Activated CD4-positive, alpha-beta T cell treated with anti-CD3 and anti-CD28 coated beads, Interleukin-2, amount 50 U/mL, for 4 hours (primary cell): ENCODE measurements at places on chromosomes 2 and 18.

DNA sequence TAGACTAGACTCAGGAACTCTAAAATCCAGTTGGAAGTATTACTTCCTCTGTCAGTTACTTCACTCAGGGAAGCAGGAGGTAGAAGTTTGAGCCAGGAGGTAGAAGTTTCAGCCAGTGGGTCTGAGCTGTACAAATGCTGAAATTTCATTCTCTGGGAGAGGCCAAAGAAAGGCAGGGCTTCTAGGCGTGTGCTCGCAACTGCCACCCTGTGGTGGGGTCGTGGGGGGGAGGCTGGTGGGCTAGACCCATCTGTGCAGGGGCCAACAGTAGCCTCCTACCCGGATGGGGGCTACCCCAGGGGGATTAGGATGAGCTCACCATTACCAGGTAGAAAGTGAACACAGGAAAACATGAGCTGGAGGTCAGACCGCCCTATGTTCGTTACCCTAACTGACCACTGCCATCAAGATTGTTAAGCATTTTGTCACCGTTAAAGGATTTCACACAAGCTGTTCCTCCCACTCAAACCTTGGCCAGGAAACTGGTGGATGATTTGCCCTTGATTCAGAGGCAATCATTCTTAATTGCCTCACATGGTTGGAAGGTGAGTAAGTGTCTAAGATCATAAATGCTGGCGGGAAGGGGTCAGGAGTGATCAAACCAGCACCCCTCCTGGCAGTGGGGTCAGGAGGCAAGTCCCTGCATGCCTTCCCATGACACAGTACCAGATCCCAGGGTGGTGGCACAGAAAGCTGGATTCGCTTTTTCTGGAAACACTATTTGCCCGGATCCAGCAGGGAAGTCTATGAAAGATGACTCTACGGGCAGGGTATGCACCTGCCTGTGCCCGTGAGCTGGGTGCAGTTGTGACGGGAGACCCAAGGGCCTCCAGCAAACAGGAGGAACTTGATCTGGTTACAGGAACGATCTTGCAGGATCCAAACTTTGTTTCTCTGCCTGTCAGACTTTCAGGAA, 5.2 kb upstream of the FHL2 start:
- no peak for DNase-seq

- no peak for DNase-seq
Observed at GRCh38 chr18:45562567-45563479, 52.5 kb upstream of the SLC14A2 start.

GRCh38 chr2:62596061-62596921, 90.3 kb upstream of the TMEM17 start:
- no peak for DNase-seq

DNA sequence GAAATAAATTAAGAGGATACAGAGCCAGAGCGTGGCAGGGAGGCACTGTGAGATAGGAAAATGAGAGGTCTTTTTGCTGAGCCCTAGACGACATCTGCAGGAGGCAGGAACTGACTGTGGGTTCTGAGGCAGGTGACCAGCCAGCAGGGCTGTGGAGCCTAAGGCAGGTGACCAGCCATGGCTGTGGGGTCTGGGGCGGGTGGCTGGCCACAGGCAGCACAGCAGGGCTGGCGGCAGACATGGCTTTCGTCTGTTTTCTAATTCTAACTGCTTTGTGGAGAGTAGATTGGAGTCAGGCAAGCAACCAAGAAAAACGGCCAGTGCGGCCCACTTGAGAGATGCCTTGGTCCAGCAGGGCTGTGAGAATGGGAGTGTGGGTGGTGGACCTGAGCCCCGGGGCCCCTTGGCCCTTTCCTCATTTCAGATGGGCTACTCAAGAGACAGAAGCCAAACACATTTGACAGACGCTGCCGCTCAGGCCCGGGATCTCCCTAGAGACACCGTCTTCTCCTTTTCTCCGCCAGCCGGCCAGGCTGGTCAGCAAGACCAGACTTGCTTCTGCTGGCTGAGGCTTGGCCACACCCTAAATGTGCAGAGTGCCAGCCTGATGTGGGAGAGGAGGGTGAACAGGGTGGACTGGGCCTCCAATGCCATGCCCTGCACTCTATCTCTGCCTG, 19.7 kb upstream of the GNAL start:
- DNase-seq, result no peak

DNA sequence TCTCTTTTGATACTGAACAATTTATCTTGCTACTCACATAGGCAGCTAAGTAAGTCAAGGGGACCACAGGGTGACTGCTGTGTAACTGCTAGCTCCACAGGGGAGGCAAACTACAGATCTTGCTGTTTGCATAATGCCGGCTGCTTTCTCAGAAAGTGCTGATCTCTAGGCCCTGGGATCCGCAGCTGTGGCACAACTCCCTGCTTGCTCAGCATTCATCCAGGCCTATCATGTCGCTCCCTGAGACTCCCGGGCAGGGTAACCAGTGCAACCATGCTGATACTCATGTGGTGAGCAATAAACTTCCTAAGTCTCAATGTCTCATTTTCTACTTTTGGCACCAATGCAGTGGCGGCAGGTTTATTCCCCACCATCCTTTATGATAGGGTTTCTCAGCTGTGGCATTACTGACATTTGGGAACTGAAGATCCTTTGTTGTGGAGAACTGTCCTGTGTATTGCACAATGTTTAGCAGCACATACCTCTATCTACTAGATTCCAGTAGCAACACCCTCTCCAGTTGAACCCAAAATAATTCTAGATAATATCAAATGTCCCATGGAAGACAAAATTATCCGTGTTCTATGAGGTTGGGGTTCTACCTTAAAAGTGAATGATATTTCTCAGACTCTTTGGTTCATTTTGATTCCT, 1101.3 kb downstream of the LRP1B start:
- DNase-seq, result no peak

GRCh38 chr2:974502-974901, 23.9 kb downstream of the SNTG2 start:
- no peak for DNase-seq

DNA sequence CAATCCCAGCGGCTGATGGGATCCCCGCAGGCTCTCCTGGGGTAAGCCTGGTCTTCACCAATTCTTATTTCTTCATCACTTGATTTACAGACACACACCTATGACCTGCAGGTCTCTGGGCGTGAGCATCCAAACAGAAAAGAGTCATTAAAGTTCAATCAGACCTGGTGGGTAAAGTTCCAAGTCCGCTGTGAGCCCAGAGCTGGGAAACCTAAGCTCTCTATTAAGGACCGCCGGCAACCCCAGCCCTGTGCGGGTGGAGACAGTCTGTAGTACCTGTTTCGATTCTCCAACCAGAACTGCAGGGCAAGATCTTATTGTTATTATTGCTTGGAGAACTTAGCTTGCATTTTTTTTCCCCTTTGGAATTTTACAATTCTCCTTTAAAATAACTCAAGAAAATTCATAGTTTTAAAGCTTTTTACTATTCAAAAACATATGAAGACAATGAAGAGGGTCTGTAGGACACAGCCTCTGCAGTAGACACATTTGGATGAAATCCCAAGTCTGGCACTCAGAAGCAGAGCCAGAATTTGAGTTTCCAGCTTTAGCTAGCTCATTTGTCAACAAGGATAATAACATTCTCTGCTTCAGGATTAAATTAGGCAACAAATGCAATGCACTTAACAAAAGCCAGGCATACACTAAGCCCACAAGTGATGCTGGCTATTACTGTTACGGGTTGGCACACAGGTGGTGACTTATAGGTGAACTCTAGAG, 376.4 kb downstream of the INSIG2 start:
- DNase-seq, result no peak

GRCh38 chr2:127400897-127401756, 13.4 kb upstream of the MAP3K2 start:
- no peak for DNase-seq

DNA sequence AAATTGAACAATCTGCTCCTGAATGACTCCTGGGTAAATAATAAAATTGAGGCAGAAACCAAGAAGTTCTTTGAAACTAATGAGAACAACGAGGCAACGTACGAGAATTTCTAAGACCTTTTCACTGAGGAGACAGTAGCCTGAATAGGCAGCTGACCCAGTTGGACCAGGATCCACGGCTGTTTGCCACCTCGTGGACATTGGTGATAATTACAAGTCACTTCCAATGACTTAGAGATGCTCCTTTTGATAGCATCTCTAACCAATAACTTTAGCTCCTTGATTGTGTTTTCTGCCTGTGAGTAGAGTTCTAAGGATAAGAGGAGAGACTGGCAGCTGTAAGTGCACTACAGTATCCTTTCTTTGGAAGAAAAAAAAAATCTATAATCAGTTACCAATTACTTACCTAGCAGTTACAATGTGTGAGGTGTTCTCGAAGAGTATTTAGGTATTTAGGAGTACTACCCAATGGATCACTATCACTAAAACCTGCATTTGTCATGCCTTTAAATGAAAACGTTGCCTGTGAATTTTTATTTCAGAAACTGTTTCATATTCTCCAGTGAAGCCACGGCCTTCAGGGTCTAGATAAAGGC, 31.3 kb upstream of the CNTNAP5 start:
- DNase-seq, result no peak

- DNase-seq, result no peak
Observed at GRCh38 chr2:204268458-204268857, 276.8 kb upstream of the PARD3B start.

DNA sequence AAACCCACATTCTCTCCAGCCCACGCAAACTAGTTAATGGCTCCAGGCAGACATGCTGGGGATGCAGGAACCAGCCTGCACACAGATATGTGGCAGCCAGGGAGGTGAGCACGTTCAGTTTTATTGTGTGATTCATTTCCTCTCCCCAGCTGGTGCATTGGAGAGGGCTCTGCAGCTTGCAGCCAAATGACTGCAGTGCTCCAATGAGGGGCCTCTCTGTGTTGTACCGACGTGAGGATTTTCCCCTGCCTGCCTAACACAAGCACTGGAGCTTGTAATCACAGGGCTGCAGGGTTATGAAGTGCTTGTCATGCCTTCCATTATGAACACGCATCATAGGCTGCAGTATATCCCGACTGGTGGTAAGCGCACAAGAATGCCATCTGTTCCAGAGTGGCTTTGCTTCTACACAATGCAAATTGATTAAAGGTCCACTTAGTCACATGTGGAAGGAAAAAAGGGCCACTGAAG, 92.3 kb upstream of the THUMPD2 start:
- DNase-seq, result no peak

- DNase-seq, result no peak
Observed at GRCh38 chr2:99648178-99648844, 158.5 kb upstream of the REV1 start.

- DNase-seq, result no peak
Observed at GRCh38 chr2:39696101-39696553, 30.4 kb downstream of the TMEM178A start.

- DNase-seq, result no peak
Observed at GRCh38 chr2:183157131-183157530, 32.9 kb downstream of the NUP35 start.

- DNase-seq, result no peak
Observed at GRCh38 chr2:213069531-213069930, 81.9 kb downstream of the IKZF2 start.

GRCh38 chr18:47986620-47987387, 56.3 kb upstream of the SMAD2 start:
- DNase-seq, result no peak

GRCh38 chr2:1068822-1069221, 118.2 kb downstream of the SNTG2 start:
- no peak for DNase-seq

GRCh38 chr2:45982096-45982495, 315.1 kb upstream of the EPAS1 start:
- no peak for DNase-seq

- no peak for DNase-seq
Observed at GRCh38 chr2:199457147-199458008, at the start of gene SATB2. Gene SATB2, minus strand, starts transcription at chr2:199457939. Its CDS starts 1,902 bp downstream, at chr2:199456037.

GRCh38 chr2:52597346-52597745, 1170.3 kb upstream of the CHAC2 start:
- no peak for DNase-seq

DNA sequence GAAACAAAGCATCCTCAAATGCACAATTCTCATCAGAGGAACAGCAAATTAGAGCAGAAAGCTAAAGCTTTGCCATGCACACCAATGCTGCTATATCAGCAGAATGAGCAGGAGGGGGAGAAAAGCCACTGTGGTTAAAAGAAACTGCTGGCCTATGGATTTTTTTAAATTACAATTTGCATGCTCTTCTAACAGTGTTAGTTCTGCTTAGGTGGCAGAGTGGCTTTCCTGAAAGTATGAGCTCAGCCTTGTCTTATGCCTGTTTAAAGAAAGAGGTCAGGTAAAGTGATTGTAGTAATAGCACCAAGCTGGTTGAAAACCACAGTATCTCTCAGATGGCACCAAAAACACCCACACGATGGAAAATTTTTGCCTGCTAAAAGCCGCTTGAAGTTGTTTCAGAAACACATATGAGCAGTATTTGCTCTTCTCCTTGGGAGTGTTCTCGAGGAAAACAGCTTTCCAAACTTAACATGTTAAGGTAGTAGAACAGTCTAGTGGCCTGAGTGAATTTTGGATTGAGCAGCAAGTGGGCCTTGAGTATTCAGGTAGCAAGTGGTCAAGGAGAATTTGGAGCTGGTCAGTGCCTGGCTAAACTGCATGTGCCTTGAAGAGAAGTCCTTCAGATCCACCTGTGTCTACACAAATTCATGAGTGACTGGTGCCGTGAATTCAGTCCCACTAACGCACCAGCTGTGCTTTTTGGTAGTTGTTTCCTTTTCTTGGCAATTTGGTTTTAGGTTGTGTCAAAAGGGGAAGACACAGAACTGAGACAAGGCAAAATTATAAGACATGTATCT, 19.6 kb upstream of the NDUFV2 start:
- peak; percentile 49 for DNase-seq

- no peak for DNase-seq
Observed at GRCh38 chr2:30530346-30530745, 83.3 kb downstream of the LCLAT1 start.

GRCh38 chr18:76557026-76557575, 62.1 kb upstream of the ZNF516 start:
- DNase-seq, result no peak

DNA sequence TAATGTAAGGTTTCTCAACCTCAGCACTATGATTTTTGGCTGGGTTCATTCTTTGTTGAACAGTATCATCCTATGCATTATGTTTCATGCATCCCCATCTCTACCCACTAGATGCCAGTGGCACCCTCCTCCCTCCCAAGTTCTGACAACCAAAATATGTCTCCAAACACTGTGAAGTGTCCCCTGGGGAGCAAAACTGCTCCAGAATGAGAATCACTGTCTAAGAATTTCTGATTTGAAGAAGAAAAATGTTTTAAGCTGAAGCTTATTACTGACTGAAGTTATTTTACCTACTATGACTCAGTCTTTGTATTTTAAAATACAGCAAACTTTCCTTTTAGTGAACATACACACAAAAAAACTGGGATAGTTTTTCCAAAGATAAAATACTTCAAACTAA, 3.4 kb downstream of the THADA start:
- no peak for DNase-seq
